ENCODE measurements at places on chromosomes 13 and 19. TPM values are rescaled to one million over a fixed set of nuclear protein-coding genes. Genes with fewer than 3 reads are reported as not detected.

SMIM24 gene
- total RNA-seq, result 2.2 TPM

GRCh38 chr19:35357867-35358573, at the start of gene FFAR3:
TSS of gene FFAR3 (plus strand) at chr19:35358460. CDS start at chr19:35358891, 431 bp downstream.
- no peak for DNase-seq
- H3K36me3 ChIP-seq, result no peaks in the 10 kb centered on the region
- H3K4me3 ChIP-seq, result peak within 1 kb of the TSS; percentile 37
- H3K4me1 ChIP-seq, result peaks cover 10% of the 10 kb centered on the region

DNA sequence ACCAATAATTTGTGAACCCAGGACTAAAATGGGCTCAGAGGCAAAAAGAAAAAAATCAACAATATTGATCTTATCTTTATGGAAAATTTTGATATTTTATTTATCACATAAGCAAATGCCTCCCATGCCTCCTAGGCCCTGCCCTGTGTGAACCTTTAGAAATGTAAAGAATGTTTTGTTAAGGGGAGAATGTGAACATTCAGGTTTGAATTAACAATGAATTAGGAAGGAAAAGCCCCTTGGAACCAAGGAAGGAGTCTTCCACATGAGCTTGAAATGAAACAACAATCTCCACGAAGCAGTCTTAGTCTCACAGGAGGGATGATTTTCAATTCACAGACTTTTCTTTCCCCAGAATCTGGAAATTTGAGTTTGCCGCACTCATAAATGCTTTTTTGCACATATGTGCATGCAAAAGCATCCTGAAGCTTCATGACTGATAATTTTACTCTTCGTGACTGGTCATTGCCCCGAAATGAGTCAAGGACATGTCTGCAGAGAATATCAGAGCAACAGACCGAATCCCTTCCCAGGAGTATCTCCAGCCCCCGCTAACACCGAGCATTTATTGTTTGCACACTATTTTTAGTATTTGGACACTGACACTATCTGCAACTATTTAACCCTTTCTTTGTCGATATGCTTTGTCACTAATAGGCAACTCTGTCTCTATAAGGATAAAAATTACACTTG, 135.2 kb downstream of the DCT start:
- no peaks in the 10 kb centered on the region for H3K27me3 ChIP-seq
- peaks cover 15% of the 10 kb centered on the region for H3K4me1 ChIP-seq
- no peaks in the 10 kb centered on the region for H3K36me3 ChIP-seq
- no peak overlapping the region for H3K27ac ChIP-seq

PRTN3 gene
- not detected for total RNA-seq

- no peak for DNase-seq
- H3K27me3 ChIP-seq, result no peaks in the 10 kb centered on the region
- peaks cover 16% of the 10 kb centered on the region for H3K4me1 ChIP-seq
- peaks cover 28% of the 10 kb centered on the region for H3K36me3 ChIP-seq
- H3K4me3 ChIP-seq, result no peak overlapping the region
Measured at GRCh38 chr19:5588441-5588840, 20.7 kb upstream of the TINCR start.

- H3K4me1 ChIP-seq, result peaks cover 15% of the 10 kb centered on the region
- no peak for DNase-seq
- H3K27ac ChIP-seq, result no peak overlapping the region
- no peak overlapping the region for H3K4me3 ChIP-seq
- H3K27me3 ChIP-seq, result peaks cover 7% of the 10 kb centered on the region
Measured at GRCh38 chr13:110825516-110825915, 89.4 kb downstream of the ANKRD10 start.

CGB5 gene
- total RNA-seq, result not detected

- no peak for DNase-seq
- H3K27ac ChIP-seq, result no peak overlapping the region
- H3K4me3 ChIP-seq, result no peak overlapping the region
- H3K4me1 ChIP-seq, result no peaks in the 10 kb centered on the region
- H3K36me3 ChIP-seq, result no peaks in the 10 kb centered on the region
- peaks cover 4% of the 10 kb centered on the region for H3K27me3 ChIP-seq
Measured at GRCh38 chr13:21703846-21704245, 33.0 kb downstream of the FGF9 start.

GRCh38 chr13:102555914-102556553, 40.8 kb upstream of the TPP2 start:
- H3K27ac ChIP-seq, result no peak overlapping the region
- peaks cover 6% of the 10 kb centered on the region for H3K27me3 ChIP-seq
- H3K4me1 ChIP-seq, result peaks cover 2% of the 10 kb centered on the region

DNA sequence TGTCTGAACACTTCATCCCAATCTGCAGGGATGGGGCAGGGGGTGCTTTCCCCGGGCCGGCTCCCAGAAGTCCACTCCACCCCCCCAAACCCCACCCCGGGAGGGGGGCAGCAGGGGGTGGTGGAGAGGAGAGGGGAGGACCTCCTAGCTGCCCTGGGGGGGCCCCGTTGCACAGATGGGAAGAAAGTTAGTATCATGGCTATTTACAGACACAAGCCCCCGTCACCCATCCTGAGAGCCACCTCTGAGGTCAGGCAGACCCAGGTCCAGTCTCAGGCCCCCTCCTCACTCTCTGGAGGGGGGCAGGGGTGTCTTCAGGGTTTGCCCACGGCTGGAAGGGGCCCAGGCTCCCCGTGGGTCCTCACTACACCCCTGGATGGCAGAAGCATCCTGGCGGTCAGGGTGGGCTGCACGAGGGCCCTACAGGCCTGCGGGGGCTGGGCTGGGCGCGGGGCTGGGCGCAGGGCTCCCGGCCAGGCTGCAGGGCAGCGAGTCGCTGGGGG, 5.8 kb upstream of the REXO1 start:
- no peaks in the 10 kb centered on the region for H3K27me3 ChIP-seq
- H3K36me3 ChIP-seq, result peaks cover 7% of the 10 kb centered on the region
- H3K4me1 ChIP-seq, result peaks cover 42% of the 10 kb centered on the region
- DNase-seq, result no peak

Data from activated naive CD8-positive, alpha-beta T cell treated with anti-CD3 and anti-CD28 coated beads for 36 hours (primary cell).